Fibroblast of skin of abdomen (primary cell): ENCODE measurements at places on chromosomes 12 and 14.

GRCh38 chr14:35213869-35214387 is 78.3 kb upstream of the PSMA6 start:
- peak; percentile 16 for DNase-seq

GRCh38 chr14:100350986-100351385 is 27.8 kb downstream of the SLC25A47 start:
- DNase-seq, result no peak

DNA sequence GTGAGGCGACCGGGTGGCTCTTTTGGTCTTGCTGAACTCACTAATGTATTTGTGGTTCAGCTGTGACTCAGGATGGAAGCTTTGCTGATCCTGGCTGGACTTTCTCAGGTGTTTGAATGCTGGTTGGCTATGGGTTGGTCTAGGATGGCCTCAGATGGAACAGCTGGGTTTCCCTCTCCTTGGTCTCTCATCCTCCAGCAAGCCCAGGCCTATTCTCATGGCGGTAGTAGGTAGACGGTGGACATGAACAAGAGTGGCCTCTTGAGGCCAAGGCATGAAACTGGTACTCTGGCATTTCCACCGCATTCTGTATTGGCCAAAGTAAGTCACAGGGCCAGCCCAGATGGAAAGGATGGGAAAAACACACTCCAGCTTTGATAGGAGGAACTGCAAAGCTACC is 11.8 kb upstream of the POLR3B start:
- peak; percentile 46 for DNase-seq

GRCh38 chr12:124150168-124150567 is 144.7 kb upstream of the RFLNA start:
- DNase-seq, result no peak

DNA sequence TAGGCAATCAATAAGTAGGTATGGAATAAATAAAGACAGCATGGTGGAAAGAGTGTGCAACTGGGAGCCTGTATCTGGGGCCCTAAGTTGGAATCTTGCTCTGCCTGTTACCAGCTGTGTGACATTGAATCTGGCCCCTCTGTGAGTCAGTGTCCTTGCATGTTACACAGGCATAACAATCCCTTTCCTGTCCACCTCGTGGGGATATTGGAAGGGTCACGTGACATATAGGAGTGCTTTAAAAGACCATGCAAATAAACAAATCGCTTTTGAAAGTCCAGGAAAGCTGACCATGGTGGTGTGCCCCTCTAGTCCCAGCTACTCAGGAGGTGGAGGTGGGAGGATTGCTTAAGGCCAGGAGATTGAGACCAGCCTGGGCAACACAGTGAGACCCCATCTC is 51.1 kb upstream of the VRK1 start:
- DNase-seq, result no peak

DNA sequence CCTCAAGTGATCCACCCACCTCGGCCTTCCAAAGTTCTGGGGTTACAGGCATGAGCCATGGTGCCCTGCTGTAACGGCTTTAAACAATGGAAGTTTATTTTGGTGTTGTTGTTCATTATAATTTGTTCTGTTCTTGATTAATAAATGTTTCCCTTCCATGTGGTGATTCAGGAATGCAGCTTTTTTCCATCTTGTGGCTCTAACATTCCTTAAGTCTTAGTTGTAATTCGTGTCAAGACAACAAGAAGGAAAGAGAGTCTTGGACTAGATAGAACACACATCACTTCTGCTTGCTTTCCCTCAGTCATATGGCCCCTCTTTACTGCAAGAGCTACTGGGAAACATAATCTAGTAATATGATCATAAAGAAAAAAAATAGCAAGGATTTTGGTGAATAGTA is 211.6 kb downstream of the SLC6A15 start:
- peak; percentile 63 for DNase-seq

DNA sequence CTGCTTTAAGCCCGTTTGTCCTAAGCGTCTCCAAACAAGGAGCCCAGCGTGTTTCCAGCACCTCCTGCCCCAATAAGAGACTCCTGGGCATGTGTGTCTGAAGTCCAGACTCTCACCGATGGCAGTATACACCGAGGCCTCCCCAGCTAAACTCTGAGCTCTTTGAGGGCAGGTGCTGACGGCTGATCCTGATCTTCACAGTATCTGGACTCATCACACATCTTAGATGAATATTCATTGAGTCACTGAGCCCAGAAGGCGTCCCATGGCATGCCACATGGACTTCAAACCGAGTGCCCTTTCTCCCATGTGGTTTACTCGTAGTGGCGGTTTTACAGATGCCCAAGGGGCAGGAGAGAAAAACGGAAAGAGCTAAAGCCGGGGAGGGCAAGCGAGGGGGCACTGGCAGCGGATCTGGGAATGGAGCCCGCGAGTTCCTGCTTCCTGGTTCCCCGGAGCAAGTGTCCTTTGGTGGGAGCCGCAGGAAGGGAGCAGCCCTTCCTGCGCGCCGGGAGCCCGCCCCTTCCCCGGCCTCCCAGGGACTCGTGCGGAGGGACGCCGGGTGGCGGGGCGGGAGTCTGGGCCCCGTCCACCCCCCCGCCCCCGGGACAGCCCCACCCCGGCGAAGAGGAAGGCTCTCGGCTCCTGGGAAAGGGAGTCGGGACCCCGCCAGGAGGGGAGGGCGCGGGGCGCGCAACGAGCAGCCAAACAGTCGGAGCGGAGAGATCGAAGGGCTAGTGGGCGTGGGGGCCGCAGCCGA is 585 bp upstream of the TEAD4 start:
- DNase-seq, result peak; percentile 84

DNA sequence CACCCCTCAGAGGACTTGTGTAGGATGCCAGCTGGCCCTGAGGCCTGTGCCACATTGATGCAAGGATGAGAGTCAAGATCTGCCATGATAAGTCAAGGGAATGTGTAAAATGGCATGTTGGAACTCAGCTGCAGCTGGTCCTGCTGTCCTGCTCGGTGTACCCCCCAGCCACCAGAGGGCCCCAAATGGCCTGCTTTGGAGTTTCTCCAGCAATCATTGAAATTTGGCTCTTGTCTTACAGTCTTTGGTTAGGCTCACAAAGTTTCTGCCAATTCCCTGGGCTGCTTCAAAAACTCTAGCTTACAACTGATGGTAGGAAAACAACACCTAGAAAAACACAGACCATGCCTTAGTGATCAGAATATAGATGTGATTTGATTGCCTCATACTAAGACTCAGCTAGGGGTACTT is 76.8 kb downstream of the HSD17B6 start:
- peak; percentile 24 for DNase-seq

DNA sequence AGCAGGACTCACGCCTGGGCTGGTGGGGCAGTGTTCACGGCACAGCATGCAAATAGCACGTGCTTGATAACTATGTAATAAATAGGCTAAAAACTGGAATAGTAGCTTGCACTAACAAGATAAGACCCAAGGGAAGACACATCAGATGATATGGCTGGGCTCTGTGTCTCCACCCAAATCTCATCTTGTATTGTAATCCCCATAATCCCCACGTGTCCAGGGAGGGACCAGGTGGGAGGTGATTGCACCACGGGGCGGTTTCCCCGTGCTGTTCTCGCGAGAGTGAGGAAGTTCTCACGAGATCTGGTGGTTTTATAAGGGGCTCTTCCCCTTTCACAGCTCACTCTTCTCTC is 46.9 kb downstream of the RIMBP2 start:
- DNase-seq, result no peak

GRCh38 chr12:100927826-100928225 is 133.2 kb downstream of the ANO4 start:
- DNase-seq, result peak; percentile 34

DNA sequence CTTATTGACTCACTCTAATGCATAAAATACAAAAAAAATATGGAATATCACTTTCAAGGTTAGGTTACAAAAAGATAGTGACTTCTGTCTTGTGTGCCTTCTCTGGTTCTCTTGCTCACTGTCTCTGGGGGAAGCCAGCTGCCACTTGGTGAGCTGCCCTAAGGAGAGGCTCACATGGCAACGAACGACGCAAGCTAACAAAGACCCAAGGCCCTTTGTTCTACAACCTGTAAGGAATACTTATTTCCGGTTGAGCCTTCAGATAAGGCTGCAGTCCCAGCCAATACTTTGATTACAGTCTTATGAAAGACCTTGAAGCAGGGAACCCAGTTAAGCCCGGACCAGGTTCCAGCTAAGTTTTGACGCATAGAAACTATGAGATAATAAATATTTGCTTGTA is 242.4 kb upstream of the TBX3 start:
- no peak for DNase-seq

- peak; percentile 17 for DNase-seq
These were observed 127.9 kb upstream of the TMEM132D start for GRCh38 chr12:130031571-130032189.
